ENCODE measurements at places on chromosomes 7 and 10.
A peak's percentile ranks its signal among the peaks of the same experiment; 100 is the strongest.

- peak; percentile 73 for DNase-seq
Measured at GRCh38 chr10:45001381-45002148, 842 bp downstream of the ZNF22 start.

DNA sequence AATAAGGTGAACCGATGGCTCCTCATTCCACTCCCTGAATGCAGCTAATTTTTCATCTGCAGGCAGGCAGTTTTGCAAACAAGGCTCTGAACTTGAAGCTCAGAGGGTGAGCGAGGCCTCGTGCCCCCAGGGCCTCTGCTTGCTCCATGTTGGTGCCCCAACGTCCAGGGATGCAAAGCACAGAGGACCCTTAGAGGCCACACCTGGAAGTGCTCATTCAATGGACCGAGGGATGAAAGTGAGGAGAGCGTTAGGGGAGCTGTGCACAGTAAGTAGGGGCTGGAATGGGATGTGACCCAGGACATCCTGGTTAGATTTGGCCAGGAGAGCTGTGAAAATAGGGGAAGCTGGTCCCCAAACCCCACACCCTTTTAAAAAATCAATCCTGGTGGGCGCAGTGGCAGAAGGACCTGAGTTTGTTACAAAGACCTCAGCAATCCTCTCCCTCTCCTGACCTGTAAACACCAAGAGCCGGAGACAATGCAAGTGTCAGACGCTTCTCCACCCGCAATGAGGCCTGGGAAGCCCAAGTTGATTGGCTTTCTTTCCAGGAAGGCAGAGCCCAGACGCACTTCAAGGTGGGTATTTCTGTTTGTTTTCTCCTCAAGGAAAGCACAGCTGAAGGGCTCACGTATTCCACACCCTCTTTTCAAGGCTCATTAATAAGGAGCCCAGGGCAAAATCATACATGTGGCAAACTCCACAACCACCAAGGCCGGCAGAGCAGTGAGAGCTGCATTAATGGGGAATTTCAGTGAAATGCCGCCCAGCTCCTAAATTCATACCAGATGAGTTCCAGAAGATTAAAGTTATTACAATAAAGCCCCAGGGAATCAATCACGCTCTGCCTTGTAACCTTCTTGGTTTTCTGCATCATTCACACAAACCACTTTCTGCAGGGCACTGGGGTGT lies 14.1 kb upstream of the CXCL12 start:
- no peak for DNase-seq

GRCh38 chr10:90051053-90051452 lies 349.7 kb downstream of the KIF20B start:
- DNase-seq = no peak

- no peak for DNase-seq
Measured at GRCh38 chr10:35834877-35835494, 192.9 kb upstream of the FZD8 start.

GRCh38 chr10:106508950-106509349 lies 655.6 kb downstream of the SORCS1 start:
- DNase-seq = no peak

DNA sequence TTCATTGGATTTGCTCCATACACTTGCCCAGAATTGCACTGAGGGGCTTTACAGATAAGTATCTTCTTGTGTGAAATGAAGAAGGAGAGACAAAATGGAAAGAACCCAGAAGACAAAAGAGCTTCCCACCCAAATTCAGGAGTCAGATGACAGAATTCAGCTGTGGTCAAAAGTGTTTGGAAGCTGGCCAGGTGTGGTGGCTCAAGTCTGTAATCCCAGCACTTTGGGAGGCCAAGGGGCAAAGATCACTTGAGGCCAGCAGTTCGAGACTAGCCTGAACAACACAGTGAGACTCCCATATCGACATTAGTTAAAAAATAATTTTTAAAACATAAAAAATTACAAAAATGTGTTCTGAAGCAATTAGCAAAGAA lies 27.1 kb downstream of the DUSP5 start:
- DNase-seq = no peak

DNA sequence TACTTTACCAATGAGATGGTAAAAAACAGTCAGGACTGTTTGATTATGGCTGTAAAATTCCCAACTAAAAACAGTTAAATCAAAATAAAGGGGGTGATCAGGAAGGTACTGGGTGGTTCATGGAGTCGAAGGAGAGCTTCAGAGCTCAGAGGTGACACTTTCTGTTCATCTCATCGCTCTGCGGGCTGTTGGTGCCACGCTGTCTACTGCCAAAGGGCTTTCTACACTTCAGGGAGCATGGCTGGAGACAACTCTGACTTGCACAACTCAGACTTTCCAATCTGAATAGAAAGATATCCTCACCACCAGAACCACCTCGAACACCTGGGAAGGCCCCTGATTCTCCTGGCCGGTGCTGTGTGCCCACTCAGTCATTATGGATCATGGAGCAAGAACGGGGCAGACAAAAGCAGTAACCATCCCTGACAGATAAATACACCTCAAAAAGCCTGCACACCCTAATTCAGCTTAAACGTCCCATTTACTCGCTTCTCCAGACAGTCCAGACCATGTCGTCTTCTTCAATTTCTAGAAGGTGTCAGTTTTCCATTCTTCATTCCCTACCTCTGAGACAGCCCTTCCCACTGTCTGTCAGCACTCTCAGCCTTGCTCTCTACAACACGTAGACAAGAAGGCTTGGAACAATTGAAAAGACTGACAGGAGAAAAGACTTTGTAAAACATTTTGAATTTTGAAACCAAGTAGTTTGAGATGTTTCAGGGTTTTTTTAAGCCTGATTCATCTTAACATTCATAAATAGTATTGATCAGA lies 348.7 kb upstream of the NFE2L3 start:
- no peak for DNase-seq

GRCh38 chr7:21942955-21943354 lies 2.7 kb downstream of the CDCA7L start:
- no peak for DNase-seq

DNA sequence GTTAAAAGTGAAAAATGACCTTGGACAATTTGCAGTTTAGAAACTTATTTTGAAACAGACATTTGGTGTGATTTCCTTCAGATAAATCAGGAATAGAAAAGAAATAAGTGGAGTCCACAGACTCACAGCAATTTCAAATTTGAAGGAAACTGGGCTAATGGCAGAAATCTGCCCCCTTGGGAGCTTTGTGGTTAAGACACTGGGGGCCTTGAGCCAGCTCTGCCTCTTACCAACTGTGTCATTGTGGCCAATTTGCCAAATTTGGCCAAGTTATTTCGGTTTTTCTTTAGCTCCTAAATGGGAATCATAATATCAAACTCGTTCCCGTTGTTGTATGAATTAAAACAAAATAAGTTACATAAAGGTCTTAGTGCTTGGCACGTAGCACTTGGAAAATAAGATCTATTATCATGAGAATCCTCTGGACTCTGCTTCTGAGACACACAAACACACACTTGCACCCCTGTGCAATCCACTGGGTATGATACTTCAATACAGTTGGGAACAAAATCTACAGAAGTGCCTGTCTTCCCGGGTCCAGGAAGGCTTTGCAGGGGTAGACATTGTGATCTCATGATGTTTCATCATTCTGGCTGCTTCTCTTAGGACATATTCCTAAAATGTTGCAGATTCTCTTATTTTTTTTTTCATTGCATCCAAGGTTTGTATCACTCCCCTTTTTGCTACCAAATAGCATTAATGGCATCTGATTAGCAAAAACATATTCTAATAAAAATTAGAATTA lies 4.9 kb downstream of the ARMC3 start:
- DNase-seq = no peak
